ENCODE measurements at places on chromosomes 4 and X. TPM values are rescaled to one million over a fixed set of nuclear protein-coding genes. Genes with fewer than 3 reads are reported as not detected.

TEX11 gene
- not detected for total RNA-seq

EGF gene
- total RNA-seq: not detected

P2RY10 gene
- not detected for total RNA-seq

KLHL13 gene
- total RNA-seq: 1.4 TPM

NDNF gene
- total RNA-seq: 0.33 TPM

RASL11B gene
- total RNA-seq: not detected

GJB1 gene
- not detected for total RNA-seq

SPANXN3 gene
- not detected for total RNA-seq

COL4A5 gene
- total RNA-seq: 18.1 TPM

ASB5 gene
- total RNA-seq: not detected

MMRN1 gene
- total RNA-seq: 82.0 TPM

UGT2A1 gene
- not detected for total RNA-seq

CXorf65 gene
- not detected for total RNA-seq

MAGEB2 gene
- not detected for total RNA-seq
